Aorta (tissue), 5 donors: ENCODE measurements at places on chromosomes 1 and 21. TPM values are rescaled to one million over a fixed set of nuclear protein-coding genes. Genes with fewer than 3 reads are reported as not detected.

DNA sequence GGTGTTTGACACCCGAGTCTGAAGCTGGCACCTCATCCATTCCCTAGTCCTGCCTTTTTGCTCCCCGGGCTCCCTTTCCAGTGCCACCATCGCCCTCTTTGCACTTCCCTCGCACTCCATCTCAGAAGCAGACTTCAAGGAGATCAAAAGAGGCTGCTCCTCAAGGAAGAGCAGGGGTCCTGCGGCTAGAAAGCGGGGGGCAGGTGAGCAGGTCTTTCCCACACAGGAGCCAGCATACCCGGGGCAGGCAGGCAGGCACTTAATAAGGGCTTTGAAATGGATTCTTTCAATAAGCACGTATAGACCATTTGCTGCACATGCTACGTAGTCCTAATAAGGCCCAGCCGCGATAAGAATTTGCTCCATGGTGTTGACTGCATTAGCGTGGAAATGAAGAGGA is 125.9 kb upstream of the PROX1 start:
- no peaks in the 10 kb centered on the region for H3K4me1 ChIP-seq
- no peak for DNase-seq
- H3K27ac ChIP-seq, result no peak overlapping the region
- no peaks in the 10 kb centered on the region for H3K36me3 ChIP-seq
- no peak overlapping the region for H3K4me3 ChIP-seq

DNA sequence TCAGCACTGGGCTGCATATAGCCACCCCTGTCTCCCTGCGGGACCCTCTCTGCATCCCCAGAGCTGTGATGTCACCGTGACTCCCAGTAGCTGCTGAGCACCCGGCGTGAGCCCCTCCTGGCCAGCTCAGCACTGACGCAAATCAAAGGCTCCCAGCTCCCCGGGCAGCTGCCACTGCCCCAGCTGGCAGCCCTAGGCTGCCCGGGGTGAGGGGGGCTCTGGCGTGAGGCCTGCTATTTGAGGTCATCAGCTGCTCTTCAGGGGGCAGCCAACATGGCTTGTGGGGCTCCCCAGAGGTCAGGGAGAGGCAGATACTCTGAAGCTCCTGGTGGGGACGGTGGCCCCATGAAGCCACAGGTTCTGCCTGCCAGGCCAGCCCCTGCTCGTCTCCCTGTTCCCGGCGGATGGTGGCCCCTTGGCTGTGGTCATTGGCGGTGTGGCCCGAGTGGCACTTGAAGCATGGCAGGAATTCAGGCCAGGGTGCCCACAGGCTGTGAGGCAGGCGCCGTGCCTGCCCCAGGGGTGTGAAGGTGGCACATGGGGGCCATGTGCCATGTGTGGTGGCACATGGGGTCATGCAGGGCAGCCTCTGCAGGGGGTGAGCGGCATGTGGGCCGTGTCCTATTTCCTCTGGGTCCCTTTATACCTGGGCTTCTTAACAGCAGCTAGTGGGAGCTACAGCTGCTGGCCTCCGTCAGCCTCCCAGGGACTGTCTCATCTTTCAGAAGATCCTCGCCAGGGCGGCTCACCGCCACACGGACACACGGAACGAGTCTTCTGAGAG is 85.4 kb downstream of the SIK1 start:
- no peak overlapping the region for H3K4me3 ChIP-seq
- H3K27me3 ChIP-seq, result no peaks in the 10 kb centered on the region
- DNase-seq, result no peak
- H3K36me3 ChIP-seq, result no peaks in the 10 kb centered on the region
- H3K4me1 ChIP-seq, result no peaks in the 10 kb centered on the region
- H3K27ac ChIP-seq, result no peak overlapping the region

DNA sequence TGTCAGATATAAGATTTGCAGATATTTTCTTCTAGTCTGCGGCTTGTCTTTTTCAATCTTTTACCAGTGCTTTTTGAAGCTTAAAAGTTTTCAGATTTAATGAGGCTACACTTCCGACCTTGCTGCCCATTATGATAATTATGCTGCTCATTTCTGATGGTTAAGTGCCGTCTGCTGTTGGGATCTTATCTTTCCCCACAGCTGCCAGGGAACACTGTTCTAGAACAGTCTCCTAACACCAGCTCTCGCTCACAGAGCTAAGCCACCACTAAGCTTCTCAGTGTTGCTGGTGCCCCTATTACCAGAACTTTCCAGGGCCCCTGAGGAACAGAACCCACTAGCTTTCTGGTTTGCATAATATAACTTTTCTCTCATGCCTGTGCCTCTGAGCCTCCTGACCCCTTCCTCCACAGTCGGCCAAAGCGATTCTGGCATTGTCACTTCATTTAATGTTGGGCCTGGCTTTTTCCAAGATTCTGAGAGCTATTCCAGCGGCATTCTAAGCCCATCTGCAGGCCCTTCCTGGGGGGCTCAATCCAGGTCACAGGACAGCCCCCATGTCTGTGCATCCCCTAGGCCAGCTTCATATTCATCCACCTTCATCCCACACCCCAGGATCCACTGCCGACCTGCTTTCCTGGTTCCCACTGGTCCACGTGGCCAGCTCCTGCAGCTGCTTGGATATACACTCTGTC is 237.0 kb downstream of the PTPRU start:
- H3K4me3 ChIP-seq, result no peak overlapping the region
- no peaks in the 10 kb centered on the region for H3K27me3 ChIP-seq
- H3K27ac ChIP-seq, result no peak overlapping the region
- no peak for DNase-seq

GRCh38 chr1:15678578-15678977 is 5.5 kb upstream of the PLEKHM2 start:
- H3K4me1 ChIP-seq, result no peaks in the 10 kb centered on the region
- no peaks in the 10 kb centered on the region for H3K36me3 ChIP-seq
- H3K4me3 ChIP-seq, result no peak overlapping the region
- no peak overlapping the region for H3K27ac ChIP-seq

DNA sequence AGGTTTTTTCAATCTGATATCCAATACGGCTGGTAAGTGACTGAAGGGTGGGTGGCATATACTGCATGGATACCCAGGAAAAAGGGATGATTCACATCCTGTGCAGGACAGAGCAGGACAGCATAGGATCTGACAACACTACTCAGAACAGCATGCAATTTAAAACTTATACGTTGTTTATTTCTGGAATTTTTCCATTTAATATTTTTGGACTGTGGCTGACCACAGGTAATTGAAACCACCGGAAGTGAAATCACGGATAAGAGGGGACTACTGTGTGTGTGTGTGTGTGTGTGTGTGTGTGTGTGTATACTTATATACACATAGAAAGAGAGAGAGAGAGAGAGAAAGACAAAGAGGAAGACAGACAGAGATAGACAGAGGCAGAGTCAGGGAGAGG is 23.0 kb downstream of the ERICH3 start:
- H3K27ac ChIP-seq, result no peak overlapping the region
- H3K36me3 ChIP-seq, result no peaks in the 10 kb centered on the region
- H3K4me3 ChIP-seq, result no peak overlapping the region

DNA sequence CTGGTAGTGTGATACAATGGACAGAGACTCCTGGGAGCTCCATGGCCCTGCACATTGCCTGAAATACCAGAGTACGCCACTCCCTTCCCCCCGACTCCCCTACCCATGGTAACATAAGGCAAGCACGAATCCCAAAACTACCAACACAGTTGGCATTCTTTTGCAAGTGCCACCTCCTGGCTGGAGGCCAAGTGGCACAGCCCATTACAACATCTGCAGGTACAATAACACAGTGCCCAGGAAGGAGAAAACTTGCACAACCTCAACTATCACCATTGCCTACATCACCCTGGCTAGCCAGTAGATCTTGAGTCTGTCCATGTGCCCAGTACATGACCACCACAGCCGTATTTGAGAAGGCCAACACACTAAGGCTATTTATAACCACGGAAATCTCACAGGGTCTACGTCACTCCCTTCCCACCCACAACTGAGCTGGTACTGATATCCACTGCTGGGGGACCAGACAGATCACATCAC is 11.7 kb downstream of the ADAMTS1 start:
- no peak overlapping the region for H3K4me3 ChIP-seq
- H3K27me3 ChIP-seq, result no peaks in the 10 kb centered on the region
- no peaks in the 10 kb centered on the region for H3K4me1 ChIP-seq
- no peak overlapping the region for H3K27ac ChIP-seq

GRCh38 chr1:162633081-162633762 is 958 bp downstream of the DDR2 start:
- DNase-seq, result no peak
- H3K27me3 ChIP-seq, result no peaks in the 10 kb centered on the region
- H3K4me1 ChIP-seq, result peaks cover 12% of the 10 kb centered on the region
- no peaks in the 10 kb centered on the region for H3K36me3 ChIP-seq
- H3K27ac ChIP-seq, result peak overlapping the region; percentile 95

DNA sequence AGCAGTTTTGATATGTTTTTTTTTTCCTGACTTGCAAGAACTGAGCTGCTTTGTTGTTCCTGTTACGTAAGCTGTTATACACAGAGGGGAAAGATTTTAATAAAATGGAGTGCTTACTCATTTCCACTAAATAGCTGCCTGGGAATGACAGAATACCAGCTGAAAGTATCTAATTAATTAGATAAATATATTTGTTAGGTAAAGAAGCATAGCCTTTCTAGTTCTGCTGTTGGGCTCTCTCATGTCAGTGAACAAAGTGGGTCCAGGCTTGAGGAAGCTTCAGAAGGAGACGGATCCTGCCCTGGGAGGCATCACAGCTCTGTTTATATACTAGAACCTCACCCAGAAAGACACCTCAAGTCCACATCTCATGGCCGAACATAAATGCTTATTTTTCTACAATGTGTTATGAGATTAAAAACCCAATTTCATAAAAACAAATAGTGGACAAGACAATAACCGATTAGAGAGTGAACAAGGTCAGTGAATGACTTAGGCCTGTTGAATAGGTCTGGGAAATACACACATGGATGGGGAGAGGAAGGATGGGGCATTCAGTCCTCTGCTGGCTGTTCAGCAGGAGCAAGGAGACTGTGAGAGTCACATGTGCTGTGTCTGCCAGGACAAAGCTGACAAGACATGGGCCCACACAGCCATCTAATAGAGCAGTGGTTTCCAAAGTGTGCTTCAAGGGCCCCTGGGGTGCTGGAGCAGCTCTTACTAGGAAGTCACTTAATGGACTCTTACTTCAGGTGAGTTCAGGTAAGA is 20.6 kb downstream of the TRAF5 start:
- H3K4me1 ChIP-seq, result no peaks in the 10 kb centered on the region
- H3K27ac ChIP-seq, result no peak overlapping the region
- no peaks in the 10 kb centered on the region for H3K27me3 ChIP-seq
- no peak overlapping the region for H3K4me3 ChIP-seq
- no peak for DNase-seq
- no peaks in the 10 kb centered on the region for H3K36me3 ChIP-seq

GRCh38 chr1:228198977-228199590 is 8.8 kb upstream of the OBSCN start:
- no peak overlapping the region for H3K4me3 ChIP-seq
- DNase-seq, result no peak
- H3K27me3 ChIP-seq, result no peaks in the 10 kb centered on the region
- no peaks in the 10 kb centered on the region for H3K4me1 ChIP-seq

DNA sequence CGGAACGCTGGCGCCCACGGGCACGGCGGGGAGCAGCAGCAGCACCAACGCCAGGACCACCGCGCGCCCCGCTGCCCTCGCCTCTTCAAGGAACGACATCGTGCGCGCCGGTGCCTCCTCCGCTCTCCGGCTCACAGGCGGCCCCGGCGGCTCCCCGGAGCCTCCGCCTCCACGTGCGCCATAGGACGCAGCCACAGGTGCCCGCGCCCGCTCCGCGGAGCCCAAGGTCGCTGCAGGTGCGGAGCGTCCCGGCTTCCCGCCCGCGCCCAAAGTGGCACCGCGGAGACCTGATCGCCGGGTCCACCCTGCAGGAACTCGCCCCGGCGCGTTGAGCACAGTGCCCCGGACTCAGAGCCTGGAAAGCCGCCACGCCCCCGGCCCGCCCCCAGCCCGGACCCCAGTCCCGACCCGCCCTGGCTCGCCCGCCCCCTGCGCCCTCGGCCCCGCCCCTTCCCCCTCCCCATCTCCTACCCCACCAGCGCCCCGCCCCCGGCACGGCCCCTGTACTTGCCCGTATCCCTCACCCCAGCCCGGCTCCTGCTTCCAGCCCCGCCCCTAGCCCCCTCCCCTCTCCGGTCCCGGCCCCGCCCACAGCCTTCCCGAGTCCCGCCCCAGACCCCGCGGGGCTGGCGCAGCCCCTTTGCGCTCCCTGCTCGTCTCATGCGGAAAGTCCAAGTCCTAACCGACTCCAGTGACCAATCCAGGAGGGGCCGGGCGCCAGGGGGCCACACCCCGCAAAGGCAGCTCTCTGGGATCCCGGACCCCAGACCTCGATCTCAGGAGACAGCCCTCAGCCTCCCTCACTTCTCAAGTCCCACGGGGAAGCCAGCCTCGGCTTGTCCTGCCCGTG is at the start of gene MEGF6:
TSS of gene MEGF6 (minus strand) at position 339 of the 850 bp plus-strand sequence. CDS start at position 99, 240 bp downstream.
- no peaks in the 10 kb centered on the region for H3K36me3 ChIP-seq
- H3K27me3 ChIP-seq, result no peaks in the 10 kb centered on the region
- peak; percentile 92 for DNase-seq

- H3K4me1 ChIP-seq, result peaks cover 2% of the 10 kb centered on the region
- H3K36me3 ChIP-seq, result no peaks in the 10 kb centered on the region
- H3K27ac ChIP-seq, result no peak overlapping the region
- H3K4me3 ChIP-seq, result no peak overlapping the region
Measured at GRCh38 chr1:39178541-39179431, 25.7 kb upstream of the MACF1 start.

DNA sequence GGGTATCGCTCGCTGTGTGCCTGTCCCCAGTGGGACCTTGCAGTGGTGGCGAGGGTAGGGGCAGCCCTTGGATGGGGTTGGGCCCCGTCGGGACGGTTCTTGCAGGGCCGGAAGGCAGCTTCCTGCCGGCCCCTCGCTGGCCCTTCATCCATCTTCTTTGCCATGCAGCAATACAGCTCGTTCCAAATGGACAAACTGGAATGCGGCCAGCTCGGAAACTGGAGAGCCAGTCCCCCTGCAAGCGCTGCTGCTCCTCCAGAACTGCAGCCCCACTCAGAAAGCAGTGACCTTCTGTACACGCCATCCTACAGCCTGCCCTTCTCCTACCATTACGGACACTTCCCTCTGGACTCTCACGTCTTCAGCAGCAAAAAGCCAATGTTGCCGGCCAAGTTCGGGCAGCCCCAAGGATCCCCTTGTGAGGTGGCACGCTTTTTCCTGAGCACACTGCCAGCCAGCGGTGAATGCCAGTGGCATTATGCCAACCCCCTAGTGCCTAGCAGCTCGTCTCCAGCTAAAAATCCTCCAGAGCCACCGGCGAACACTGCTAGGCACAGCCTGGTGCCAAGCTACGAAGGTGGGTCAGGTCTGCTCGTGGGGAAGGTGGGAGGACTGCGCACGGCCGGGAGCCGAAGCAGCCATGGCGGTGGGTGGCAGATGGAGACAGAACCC is 45.8 kb downstream of the SIM2 start:
- peak; percentile 55 for DNase-seq
- H3K36me3 ChIP-seq, result no peaks in the 10 kb centered on the region

DNA sequence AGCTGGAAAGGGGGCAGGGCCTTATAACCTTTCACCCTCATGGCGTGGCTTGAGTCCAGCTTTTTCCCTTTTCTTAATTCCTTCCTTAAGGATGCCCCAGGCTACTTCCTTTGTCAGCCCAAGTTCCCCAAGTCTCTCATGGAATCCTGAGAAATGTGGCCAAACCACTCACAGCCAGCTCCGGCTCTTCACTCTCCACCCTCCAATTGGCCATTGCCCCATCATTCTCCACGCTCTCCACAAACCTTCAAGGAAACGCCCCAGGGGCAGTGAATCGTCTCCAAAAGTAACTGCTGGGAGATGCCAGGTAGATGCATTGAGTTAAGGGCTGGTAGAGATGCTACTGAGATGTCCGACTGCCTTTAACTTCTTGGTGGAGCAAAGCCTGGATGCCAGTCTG is 113.5 kb upstream of the CD34 start:
- H3K4me3 ChIP-seq, result no peak overlapping the region
- no peak overlapping the region for H3K27ac ChIP-seq
- no peaks in the 10 kb centered on the region for H3K4me1 ChIP-seq
- no peaks in the 10 kb centered on the region for H3K36me3 ChIP-seq

CSF3R gene
- 34.7 TPM for total RNA-seq

MARCKSL1 gene
- total RNA-seq, result 31.0 TPM

AADACL4 gene
- total RNA-seq, result not detected

RPS8 gene
- total RNA-seq, result 1,500 TPM
